ENCODE measurements at places on chromosomes 3 and 15.

DNA sequence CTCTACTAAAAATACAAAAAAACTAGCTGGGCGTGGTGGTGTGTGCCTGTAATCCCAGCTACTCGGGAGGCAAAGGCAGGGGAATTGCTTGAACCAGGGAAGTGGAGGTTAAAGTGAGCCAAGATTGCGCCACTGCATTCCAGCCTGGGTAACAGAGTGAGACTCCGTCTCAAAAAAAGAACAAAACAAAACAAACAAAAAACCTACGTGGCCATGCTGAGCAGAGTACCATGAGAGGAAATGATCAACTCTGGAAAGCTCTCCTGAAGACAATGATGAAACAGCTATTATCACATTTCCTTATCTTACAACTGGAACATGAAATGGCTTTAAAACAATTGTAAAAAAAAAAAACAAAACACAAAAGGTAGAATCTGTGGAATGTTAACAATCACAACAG is 75.2 kb downstream of the CHSY1 start:
- no peak for DNase-seq

DNA sequence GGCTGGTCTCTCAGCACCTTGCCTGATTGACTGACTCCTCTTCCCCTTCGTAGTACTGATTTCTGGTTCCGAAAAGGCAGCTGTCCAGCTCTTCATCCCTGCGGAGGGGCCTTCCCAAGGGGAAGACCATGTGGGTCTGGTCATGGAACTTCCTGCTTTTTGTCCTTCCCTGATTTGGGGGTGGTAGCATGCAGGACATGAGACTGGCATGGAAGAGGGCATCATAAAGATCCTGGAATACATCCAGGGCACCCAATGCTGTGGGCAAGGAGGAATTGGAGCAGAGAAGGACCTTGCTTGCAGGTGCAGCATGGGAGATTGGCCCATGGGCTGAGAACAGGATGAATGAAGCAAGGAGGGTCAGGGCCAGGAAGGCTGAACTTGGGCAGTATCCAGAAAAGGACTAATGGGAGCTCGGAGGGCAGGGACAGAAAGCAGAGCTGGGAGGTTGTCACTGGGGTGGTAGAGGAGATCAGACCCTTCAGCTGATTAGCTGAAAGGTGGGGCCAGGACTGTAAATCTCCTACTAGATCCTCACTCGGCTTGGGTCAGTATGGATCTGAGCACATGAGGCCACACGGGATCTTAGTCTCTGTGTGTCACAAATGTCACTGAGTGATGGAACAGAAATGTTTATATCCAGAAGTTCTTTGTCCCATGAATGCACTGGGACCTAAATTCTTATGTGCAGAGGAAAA is 59.5 kb downstream of the AMOTL2 start:
- DNase-seq = no peak

DNA sequence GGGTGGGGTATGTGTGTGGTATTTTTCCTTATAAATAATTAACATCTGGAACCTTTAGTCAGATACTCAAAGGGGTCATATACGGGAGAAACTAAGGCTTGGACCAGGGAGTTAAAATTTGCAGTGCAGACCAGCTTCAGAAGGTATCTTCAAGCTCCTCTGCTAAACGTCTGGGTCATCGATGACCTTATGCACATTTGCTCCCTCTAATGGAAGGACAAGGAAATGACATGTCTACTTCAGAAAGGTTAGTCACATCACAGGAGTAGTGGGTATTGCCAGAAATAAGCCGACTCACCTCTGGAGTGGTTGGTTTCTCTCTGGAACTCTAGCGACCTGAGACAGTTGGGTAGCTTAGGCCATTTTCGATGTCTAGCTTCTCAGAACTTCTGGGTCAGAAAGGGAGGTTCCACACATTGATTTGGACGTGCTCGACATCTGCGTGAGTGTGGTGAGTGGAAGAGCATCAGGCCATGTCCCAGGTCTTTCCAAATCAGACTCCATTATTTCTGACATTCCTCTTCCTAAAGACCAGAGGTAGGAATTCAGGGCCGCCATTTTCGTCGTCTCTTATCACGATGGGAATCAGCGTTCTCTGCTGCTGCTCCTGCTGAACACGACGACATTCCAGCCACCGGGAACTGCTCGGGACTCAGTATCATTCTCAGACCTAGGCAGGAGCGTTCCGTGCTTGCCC is 31.8 kb upstream of the RASA2 start:
- no peak for DNase-seq

DNA sequence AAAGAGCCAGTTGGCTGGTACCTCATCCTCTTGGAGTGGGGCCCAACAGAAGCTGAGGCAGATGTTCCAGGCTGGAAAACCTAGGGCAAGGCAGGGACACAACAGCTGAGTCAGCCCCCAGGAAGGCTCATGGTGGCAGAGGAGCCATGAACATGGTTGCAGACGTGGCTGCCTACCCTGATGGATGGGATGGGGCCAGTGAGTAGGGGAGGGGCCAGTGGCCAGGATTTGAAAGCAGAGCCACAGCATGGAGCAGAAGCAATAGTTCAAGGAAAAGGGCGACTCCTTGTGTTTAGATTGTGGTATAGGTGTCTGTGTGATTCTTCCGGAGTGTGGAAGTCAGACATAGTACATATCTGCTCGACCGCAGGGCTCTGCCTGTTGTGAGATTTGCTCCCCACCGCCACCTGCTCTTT is 24.2 kb downstream of the PXYLP1 start:
- no peak for DNase-seq

Measured in stimulated activated CD4-positive, alpha-beta T cell treated with anti-CD3 and anti-CD28 coated beads, Interleukin-12 subunit alpha, Interleukin-12 subunit beta, amount 100 ng/mL, for 24 hours (primary cell).